ENCODE measurements at places on chromosomes 7 and 10. TPM values are rescaled to one million over a fixed set of nuclear protein-coding genes. Genes with fewer than 3 reads are reported as not detected.
A peak's percentile ranks its signal among the peaks of the same experiment; 100 is the strongest.

DNA sequence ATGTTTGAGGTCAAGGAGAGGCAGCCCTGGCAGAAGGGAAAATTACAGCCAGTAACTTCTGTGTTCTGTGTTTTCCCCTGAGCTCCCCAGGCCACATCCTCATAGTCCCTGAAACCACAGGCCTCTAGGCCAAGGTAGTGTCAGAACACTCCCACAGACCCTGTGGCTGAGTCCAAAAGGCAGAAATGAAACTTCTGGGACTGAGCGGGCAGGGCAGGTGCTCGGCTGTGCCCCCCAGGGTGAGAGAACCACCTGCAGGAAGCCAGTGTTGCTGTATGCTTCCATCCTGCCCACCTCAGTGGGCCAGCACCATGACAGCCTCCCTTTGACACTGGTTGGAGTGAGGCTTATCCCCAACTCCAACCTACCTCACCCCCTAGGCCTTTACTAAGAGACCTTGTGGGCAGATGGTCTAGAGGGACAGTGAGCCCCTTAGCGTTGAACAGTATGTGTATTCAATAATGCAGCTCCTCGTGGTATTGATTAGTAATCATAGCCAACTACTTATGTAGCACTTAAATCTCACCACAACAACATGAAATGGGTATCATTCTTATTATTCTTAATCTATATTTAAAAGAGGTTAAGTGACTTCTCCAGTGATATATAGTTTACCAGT lies 30.3 kb downstream of the PIK3CG start:
- no peak for DNase-seq

DNA sequence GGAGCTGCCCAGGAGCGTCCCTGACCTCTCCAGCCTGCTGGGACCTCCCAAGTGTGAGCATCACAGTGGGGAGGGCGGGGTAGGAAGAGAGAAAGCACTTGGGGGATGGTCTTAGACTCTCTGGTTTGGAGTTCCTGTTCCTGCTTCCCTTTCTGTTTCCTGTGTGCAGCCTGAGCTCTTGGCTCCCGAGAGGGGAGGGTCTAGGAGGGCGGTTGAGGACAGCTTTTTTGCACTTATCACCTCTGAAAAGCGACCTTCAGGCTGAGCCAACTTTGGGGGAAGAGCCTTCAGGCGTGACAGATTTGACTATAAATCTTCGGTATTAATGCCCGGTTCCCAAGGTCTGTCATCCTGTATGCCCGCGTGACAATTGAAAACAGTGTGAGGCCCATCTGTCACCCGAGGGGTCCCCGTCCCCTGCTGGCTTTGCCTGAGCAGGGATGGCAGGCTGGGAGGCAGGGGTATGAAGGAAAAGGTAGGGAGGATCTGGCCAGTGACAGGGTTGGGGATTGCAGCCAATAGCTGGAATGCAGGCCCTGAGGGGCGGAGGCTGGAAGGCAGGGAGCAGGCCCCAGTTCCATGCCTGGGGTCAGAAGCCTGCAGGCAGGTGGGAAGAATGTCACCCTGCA lies 78.6 kb downstream of the CDH23 start:
- no peak for DNase-seq

- DNase-seq = no peak
Observed at GRCh38 chr7:101235050-101235449, 2.6 kb downstream of the CLDN15 start.

- DNase-seq = no peak
Observed at GRCh38 chr7:42017349-42017986, 219.5 kb downstream of the GLI3 start.

DNA sequence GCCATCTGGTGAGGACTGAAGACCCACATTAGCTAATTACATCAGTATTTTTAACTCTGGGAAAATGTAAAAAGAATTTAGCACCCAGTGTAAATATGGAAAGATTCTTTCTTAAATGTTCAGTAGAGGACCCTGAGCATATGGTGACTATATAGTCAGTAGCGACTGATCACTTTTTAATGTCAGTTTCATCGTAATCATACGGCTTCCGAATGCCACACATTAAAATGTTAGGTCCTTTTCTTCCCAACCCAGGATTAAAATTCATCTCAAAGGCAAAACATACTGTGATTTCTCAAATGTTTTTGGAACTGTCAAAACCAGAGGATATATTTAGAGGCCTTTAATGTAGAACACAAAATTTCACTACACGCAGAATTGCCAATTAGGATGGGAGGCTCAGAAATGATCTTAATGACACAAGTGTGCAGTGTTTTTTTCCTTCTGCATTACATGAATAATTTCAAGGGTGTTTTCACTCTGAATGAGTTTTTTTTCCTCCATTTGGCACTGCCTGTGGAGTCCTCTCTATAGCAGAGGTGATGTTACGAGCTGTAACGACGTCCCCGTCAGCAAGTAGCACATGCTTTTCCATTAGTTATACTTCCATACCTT lies 382.7 kb downstream of the PAXIP1 start:
- DNase-seq = no peak

- no peak for DNase-seq
Observed at GRCh38 chr10:116845823-116846222, 3.5 kb upstream of the ENO4 start.

DNA sequence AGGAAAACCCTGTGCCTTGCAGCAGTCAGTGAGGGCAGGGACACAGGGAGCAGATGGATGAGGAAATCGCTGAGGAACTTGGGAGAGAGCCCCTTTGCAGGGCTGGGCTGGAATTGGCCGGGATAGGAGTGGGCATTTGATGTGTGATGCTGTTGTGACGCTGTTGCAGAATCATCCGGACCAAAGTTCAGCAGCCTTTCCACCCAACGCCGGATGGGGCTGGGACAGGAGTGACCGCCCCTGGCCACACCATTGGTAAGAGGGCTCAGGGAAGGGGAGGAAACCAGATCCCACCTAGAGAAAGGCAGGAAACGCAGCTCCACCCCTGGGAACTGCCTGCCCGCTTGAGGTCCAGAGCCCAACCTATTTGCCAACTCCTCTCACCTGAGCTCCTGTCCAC lies 33.9 kb downstream of the PAX2 start:
- DNase-seq = no peak

DNA sequence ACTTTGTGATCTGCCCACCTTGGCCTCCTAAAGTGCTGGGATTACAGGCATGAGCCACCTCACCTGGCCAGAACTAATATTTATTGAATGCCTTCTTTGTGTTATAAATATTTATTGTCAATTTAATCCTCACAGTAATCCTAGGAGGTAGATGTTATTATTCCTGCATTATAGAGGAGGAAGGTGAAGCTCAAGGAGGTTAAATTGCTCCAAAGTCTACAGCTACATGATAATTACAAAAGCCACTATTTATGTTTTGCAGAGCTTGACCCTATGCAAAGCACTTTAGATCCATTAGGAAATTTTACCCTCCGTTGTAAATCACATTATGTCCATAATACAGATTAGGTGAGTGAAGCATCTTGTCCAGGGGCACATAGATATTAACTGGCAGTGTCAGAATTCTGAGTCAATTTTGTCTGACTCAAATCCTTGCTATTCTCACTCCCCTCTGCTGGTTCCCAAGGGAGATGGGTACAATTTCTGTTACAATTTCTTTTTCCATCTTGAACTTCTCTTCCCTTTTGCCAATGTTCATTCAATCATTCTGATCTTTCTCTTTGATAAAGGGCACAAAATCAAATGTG lies 25.7 kb upstream of the CDK14 start:
- no peak for DNase-seq

DNA sequence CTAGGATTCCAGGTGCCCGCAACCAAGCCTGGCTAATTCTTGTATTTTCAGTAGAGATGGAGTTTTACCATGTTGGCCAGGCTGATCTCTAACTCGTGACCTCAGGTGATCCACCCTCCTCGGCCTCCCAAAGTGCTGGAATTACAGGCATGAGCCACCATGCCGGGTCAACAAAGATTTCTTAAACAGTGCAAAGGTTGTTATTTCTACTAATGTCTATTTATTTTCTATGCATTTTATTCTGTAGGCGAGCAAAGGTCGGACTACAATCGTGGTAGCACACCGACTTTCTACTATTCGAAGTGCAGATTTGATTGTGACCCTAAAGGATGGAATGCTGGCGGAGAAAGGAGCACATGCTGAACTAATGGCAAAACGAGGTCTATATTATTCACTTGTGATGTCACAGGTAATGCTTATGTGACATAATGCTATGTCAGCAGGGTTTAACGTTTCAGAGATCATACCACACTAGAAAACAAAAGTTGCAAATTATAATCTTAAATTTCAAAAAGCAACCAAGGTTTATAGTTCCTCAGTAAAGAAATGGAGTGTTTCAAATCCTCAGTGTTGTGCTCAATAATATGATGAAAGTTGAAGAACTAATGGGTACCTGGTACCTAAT lies 65.9 kb downstream of the ABCB5 start:
- no peak for DNase-seq

- no peak for DNase-seq
Observed at GRCh38 chr7:105141068-105141467, 127.1 kb downstream of the KMT2E start.

DNA sequence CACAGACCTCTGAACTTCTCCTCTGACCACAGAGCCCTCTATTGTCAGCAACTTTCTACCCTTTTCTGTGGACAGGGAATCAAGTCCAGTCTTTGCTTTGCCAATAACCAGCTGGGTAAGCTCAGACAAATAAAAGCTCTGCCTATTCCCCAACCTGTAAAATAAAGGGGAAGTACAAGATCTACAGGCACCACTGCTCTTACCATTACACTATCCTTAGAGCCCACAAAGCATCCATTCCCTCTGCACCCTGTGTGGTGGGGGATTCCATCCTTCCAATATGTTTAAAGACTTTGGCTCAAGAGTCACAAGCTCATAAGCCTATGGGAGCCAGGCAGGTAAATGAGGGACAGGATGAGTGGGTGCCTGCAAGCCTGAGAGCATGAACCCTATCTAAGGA lies 88.2 kb downstream of the PARD3 start:
- DNase-seq = no peak

- DNase-seq = peak; percentile 38
Observed at GRCh38 chr10:35300063-35300699, 36.1 kb upstream of the CCNY start.

GRCh38 chr7:137590071-137590755 lies 246.7 kb upstream of the PTN start:
- no peak for DNase-seq

DNA sequence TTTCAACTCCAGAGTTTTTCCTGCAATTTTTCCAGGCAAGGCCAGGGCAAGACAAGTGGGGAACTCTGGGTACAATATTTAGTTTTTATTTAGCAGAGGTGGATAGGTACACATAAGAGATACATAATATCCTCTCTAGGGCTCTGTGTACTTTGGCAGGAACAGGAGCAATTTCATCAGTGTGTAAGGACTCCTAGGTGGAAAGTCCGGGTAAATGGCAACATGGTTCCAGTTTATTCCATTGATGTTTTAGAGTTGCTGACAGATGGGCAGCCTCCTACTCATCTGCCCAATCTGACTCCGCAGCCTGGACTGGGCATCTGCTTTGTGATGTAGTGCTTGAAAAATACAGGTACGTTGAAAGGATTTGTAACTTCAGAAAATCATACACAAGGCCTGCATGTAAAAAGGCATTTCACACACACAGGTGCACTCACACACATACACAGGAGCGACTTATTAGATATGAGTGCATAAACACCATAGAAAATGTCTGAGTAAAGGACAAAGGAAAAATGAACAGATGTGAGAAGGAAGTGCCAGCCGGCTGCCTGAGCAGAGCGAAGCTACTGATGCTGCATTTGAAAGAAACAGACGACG lies 5.7 kb downstream of the PON1 start:
- DNase-seq = no peak

Gene ZNF800
- 67.8 TPM for total RNA-seq

Gene AMPH
- total RNA-seq = not detected

Gene DNAJC12
- total RNA-seq = 0.28 TPM

Gene PCGF6
- total RNA-seq = 7.6 TPM

Data from T-cell (primary cell).